ENCODE measurements at places on chromosomes 1 and 21.
A peak's percentile ranks its signal among the peaks of the same experiment; 100 is the strongest.

DNA sequence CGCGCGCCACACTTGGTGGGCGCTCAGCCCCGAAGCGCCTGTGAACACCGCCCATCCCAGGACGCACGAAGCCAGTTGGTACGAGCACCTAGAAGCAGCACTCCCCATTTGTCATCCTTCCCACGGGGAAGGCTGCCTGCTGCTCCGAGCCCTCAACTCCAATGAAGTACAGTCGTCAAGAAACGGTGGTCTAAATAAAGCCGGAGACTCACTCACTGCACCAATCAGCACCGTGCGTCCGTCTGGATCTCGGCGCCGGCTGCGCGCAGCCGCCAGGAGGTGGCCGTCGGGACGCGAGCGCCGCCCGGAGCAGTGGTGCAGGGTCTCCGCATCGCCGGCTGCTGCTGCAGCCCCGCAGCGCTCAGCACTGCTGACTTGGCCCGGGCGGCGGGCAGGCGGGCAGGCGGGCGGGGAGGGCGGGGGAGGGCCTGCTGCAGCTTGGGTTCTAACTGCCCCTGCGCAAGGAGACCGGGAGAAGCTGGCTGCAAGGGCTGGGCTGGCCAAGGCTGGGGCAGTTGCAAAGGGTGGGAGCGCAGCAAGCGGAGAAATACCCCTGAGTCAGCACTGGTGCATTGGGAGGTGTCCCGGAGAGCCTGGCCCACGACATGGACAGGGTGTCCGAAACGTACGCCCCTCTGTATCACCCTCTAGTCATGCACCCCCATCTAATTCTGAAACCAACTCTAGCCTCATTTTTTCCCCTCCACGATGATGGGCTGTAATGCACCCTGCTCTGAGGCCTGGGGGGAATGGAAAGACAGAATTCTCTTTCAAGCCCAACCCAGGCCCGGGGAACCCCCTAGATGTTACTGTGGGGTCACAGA is 35.8 kb upstream of the H6PD start:
- peak; percentile 63 for DNase-seq

- no peak for DNase-seq
Observed at GRCh38 chr1:114209971-114210370, 56.3 kb upstream of the SYT6 start.

GRCh38 chr1:177937931-177938330 is 31.9 kb downstream of the SEC16B start:
- no peak for DNase-seq

GRCh38 chr1:178942285-178943198 is 71.7 kb upstream of the ANGPTL1 start:
- DNase-seq, result no peak

- no peak for DNase-seq
Observed at GRCh38 chr1:190353538-190354101, 124.0 kb downstream of the BRINP3 start.

DNA sequence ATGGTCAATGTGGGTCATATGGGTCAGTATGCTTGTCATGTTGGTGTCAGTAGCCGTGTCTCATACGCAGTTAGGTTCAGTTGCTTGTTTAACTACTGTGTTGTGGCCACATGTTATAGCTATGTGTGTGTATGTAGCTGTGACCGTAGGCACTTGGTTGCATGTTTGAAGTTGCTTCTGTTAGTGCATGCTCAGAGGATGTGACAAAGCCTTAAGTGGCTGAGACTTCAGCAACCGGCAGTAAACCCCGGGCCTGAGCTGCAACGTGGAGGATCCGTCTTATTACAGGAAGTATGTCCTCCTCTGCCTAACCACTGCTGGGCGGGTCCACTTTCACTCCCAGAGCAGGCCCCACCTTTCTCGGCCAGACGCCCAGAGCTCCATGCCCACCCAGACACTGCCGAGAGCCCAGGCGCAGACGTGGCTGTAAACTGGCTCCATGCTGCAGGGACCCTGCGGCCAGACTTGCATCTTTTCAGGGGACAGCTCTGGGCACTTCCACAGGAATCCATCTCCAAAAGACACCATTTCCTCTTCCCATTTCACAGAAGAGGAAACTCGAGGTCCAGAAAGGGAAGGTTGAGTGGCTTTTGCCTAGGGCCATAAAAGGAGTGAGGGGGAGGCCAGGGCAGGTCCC is 2.2 kb downstream of the TCEA3 start:
- DNase-seq, result no peak

DNA sequence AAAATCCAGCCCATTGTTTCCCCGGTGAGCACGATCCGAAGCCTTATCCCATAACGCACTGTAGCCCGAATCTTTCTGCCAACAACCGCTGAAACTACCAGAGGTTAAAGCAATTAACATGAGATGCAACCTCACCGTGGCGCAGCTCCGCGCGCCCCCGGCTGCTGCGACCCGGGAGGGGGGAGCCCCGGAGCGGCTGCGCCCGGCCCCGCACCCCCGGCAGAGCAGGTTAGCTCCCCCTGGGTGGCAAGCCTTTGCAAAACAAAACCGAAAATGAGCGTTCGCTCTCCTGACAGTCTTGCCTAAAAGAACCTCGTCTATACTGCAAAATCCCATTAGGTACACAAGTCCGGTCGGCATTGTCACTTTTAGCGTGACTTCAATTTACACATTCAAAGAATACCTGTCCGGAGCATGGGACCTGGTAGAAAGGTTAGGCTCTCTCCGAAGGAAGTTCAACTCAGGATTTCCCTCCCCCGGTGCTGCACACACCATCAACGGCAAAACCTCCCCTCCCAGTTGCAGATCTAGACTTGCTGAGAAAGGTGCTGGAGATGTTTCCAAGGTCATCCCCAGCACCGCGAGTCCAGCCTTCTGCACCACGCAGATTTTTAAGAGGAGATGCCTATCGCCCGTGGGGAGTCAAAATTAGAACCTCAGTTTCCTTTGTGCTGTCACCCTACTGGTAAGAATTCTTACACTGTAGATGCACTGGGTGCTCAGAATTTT is 107.5 kb downstream of the ZNF281 start:
- peak; percentile 30 for DNase-seq

- no peak for DNase-seq
Observed at GRCh38 chr1:98384461-98385141, 276.9 kb upstream of the SNX7 start.

- no peak for DNase-seq
Observed at GRCh38 chr1:235022981-235023710, 105.5 kb downstream of the TOMM20 start.

DNA sequence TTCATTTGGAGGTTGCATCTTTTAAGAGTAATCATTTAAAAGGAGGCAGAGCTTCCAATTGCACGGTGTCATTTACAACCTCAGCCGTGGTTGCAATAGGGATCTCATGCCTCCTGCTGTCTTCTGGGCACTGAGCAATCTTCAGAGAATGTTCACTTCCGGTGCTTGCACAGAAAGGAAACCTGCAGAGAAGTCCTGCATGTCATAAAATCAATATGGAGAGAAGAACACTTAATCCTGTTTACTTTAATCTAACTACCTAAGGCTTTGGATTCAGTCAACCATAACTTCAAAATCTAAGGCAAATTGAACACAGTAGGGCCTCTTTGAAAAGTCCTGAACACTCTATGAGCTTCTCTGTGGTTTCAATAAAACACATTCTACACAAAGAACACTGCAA is 11.3 kb upstream of the MAP10 start:
- no peak for DNase-seq

DNA sequence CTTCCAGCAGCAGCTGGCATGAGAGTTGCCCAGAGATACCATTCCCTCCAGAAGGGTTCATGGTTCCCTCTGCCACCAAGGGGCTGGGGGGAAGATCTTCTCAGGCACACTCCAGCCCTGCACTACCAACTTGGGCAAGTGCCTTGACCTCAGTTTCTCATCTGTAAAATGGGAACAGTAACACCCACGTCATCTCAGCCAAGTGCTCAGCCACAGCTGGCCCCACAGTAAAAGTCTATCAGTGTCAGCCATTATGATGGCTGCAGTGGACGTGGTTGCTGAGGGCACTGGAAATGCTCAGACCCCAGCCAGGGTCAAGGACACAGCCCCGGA is 16.3 kb upstream of the TAS1R2 start:
- DNase-seq, result no peak

DNA sequence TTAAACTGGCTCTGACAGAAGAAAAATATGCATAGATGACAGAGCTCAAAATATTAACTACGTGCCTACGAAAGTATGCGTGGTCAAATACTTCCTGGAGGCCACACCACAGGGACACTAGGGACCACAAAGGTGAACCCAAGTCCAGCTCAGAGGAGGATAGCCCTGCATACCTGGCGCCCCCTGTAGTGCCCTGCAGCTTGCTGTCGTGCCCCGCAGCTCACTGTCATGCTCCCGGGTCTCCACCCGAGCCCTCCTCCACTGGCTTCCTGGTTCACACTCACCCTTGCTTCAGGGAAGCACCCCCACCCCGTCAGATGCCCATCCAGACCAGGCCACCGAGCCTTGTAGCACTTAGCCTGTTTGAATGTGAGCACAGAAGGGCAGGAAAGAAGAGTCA is 16.7 kb upstream of the NADK start:
- DNase-seq, result no peak

DNA sequence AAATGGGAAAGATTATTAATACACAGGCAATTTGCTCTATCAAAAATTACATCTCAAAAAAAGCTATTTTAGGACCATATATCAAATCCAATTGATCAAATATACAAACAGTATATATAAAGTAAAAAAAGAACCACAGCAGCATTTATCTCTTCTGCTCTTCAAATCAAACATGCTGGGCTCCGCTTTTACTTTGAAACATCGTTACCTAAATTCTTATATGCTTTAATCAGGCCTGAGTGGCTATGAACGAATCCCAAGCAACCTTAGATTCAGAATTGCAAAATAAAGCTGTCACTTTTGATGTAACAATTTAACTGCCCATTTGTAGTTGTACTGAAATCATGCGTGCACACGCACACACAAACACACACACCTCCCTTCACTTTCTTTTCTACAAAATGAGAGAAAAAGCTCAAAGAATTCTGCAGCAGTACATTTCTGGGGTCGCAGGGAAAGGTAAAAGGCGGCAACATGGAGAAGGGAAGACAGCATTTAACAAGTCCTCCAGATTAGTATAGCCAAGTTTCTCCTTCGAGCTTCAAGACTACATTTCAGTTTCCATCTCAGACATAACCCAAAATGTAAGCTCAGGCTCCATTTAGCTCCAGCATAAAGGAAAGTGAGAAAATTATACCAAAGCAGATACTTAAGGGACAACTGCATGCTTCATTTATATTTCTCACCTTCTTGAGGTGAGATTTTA is 92.2 kb upstream of the TTC39A start:
- no peak for DNase-seq

DNA sequence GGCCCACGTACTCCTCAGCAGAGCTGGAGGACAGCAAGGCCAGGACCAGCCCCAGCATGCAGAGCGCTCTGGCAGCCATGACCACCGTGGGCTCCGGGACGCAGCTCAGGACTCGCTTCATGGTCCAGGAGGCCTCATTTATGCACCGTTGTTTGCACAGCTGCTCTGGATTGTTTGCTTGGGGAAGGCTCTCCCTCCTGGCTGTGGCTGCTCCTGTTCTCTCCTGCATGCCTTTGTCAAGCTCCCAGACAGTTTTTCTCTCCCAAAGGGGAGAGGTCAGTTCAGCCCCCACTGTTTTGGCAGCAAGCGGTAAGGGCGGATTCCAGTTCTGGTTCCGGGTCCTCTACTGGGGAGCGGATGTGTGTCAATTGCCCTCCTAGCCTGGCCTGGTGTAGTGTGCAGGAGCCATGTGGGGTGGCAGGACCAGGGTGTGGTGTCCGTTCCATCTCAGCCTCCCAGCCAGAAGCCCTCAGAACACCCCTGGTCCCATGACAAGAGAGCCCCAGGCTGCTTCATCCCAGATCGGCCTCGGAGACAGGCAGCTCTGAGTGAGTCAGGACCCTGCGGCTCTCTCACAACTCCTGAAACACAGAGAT is at the start of gene TFF3:
TFF3 (minus strand) TSS at position 114 of the 596 bp plus-strand sequence; CDS start at position 79, 35 bp downstream.
- no peak for DNase-seq

- DNase-seq, result no peak
Observed at GRCh38 chr1:234922987-234923386, 205.7 kb downstream of the TOMM20 start.

- peak; percentile 76 for DNase-seq
Observed at GRCh38 chr1:118989006-118989815, 1.1 kb upstream of the TBX15 start.

GRCh38 chr1:234583755-234584419 is 26.1 kb downstream of the IRF2BP2 start:
- DNase-seq, result no peak

- no peak for DNase-seq
Observed at GRCh38 chr1:158227904-158228623, 26.2 kb upstream of the CD1A start.

GRCh38 chr1:54703471-54703870 is 12.2 kb upstream of the TTC4 start:
- no peak for DNase-seq

DNA sequence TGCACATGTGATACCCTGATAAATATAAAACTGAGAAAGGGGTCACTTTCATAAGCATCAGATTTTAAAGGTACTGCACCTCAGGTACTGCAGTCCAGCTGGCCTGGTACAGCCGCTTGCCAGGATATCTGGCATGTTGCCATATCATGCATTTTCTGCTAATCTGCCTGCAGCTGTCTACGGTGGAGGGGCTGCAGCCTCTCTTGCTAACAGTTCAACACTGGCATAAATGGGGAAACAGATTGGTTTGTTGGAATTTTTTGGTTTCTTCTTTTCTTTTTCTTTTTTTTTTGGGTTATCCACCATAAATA is 71.5 kb downstream of the MIS18A start:
- no peak for DNase-seq

GRCh38 chr1:206521127-206521526 is 13.8 kb downstream of the RASSF5 start:
- DNase-seq, result no peak

GRCh38 chr1:31715087-31715872 is 11.5 kb upstream of the COL16A1 start:
- peak; percentile 86 for DNase-seq

DNA sequence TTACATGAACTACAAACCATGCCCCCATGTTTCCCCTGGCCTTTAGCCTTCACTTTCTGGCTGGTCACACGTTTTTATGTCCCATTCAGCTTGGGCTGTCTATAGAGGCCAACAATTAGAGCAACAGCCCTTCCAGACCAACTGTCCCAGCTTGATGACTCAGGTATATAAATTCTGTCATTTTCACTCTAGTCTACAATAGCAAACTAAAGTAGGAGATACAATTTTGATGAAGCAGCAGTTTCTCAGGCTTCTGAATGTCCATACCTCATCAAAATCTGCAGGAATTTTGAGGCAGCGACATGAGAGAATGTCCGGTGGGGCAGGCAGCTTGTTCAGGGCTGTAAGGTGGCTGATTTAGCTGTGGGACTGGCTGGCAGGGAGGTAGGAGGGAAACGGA is 45.6 kb upstream of the VAV3 start:
- no peak for DNase-seq

GRCh38 chr1:232982238-232982944 is 32.0 kb downstream of the NTPCR start:
- DNase-seq, result no peak

- DNase-seq, result no peak
Observed at GRCh38 chr1:119590393-119590792, 57.7 kb downstream of the ZNF697 start.

DNA sequence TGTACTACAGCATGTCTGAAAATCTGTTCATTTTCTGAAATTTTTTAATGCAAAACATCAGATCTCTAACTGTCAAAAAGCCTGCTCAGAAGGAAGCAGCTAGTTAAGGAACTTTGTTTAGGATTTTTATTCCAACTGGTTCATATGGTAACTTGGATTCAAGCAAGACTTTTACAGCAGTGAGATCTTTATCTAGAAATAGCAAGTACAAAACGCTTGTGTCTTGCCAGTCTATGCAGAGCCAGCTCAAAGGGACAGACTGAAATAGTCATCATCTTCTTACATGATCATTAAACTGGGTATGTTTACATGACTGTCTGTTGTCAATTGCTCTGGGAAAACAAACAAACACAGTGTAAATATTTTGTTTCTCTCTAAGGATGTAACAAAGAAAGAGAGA is 37.6 kb downstream of the DDAH1 start:
- no peak for DNase-seq
